H54 (cell line): ENCODE measurements at places on chromosomes 6 and 20.

DNA sequence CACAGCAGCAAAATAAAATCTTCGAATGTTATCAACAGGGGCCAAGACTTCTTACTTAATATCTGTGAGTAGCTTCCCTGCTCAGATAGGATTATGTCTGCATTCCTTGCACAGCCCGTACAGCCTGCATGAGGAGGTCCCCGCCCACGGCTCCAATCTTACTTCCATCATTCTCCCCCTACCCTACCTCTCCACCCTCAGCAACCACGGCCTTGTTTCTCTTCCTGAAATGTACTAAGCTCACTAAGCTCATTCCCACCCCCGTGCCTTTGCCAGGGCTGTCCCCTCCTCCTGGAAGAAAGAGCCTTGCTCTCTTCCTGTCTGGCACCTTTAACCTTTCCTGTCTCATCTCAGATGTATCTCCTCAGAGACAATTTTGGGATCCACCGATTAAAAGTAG, 120.4 kb downstream of the BCAS1 start:
- DNase-seq, result no peak

GRCh38 chr20:40424695-40425094, 264.3 kb downstream of the MAFB start:
- no peak for DNase-seq

- peak; percentile 56 for DNase-seq
Measured at GRCh38 chr6:42692137-42692911, 30.1 kb downstream of the PRPH2 start.

GRCh38 chr6:52377538-52378221, 15.7 kb downstream of the PAQR8 start:
- no peak for DNase-seq

- no peak for DNase-seq
Measured at GRCh38 chr6:151544453-151544852, 50.6 kb downstream of the CCDC170 start.

GRCh38 chr6:11500008-11500407, 37.5 kb upstream of the TMEM170B start:
- DNase-seq, result peak; percentile 58

- no peak for DNase-seq
Measured at GRCh38 chr6:157400676-157401075, 19.7 kb downstream of the ZDHHC14 start.

DNA sequence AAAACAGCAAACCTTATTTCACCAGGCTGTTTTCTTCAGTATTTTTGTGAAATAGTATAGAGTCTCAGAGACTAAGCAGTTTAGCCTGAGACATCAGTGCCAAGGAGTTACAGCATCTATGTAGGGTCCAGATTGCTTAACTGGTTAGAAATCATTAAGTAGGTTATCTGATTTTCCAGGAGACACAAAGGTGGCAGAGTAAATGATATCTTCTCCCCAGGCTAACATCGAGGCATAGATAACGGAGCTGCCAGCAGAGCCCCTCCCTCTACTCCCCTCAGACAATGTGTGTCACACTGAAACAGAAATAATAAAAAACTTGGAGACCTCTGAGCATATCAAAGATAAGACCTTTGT, 473.0 kb upstream of the CITED2 start:
- no peak for DNase-seq

- no peak for DNase-seq
Measured at GRCh38 chr20:18678549-18679419, 90.9 kb downstream of the DTD1 start.

DNA sequence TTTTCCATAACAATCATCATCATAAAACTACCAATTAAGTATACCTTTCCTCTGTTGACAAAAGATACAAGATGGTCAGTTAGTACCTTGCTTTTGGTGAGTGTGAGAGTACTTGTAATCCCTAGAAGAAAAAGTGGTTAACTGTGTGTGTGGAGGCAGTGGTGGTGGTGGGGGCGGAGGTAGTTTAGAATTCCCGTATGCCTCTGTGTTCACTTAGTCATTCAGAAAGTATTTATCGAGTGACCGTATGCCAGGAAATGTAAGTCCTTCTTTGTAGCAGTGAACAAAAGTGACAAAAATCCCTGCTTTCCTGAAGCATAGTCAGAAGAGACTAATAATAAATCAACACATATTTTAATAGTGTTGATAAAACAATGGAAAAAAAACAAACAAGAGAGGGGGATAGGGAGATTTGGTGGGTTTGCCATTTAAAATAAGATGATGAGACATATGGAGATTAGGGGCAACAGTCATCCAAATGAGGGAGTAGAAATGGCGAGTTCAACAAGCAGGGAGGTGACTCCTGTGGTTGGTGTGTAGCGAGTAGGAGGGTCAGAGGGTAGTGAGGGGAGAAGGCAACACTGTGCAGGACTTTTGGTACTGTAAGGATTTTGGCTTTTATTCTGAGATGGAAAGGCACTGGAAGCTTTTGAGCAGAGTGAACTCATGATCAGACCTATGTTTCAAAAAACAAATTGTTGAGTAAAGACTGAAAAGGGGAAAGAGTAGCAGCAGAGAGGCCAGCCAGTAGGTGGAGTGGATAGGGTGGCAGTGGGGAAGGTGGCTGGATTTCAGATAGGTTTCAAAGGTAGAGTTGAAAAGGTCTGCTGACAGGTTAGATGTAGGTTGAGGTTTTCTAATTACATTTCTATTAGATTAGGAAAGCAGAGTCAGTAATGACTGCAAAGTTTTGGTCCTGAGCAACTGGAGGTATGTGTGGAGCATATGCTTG, 40.3 kb upstream of the SIM1 start:
- peak; percentile 7 for DNase-seq

DNA sequence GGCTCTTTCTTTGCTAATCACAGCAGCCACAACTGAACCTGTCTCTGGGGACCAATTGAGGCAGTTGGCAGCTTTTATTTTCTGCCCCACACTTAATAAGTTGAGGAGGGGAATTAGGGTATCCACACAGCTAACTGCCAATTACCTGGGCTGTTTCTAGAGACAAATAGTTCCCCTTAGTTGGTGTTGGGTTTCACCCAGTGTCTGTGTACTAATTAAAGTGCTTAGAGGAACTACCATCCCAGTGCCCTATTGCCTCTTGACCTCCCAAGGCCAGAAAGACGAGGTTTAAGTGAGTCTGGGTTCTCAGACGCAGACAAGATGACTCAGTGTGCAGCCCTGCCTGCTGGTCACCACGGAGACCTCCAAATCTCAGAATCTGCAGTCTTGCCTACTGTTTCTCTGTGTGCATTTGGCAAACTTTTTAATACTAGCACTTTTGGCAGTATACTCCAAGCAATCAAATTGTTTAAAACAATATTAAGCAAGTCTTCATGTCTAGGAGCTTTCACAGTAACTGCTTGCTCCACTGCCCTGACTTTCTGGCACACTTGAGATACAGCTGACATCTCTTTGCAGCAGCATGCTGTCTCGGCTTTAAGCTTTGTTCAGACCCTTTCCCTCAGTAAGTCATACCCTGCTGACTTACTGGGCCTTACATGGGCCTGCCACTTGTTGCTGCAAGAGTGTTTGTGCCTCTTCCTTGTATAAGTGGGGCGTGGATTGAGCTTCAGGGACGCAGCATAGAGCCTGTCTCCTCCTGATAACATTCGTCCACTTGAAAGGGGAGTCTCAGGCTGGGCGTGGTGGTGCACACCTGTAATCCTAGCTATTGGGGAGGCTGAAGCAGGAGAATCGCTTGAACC, 31.9 kb downstream of the STK35 start:
- peak; percentile 53 for DNase-seq

- no peak for DNase-seq
Measured at GRCh38 chr6:114564302-114564933, 221.6 kb upstream of the HS3ST5 start.

DNA sequence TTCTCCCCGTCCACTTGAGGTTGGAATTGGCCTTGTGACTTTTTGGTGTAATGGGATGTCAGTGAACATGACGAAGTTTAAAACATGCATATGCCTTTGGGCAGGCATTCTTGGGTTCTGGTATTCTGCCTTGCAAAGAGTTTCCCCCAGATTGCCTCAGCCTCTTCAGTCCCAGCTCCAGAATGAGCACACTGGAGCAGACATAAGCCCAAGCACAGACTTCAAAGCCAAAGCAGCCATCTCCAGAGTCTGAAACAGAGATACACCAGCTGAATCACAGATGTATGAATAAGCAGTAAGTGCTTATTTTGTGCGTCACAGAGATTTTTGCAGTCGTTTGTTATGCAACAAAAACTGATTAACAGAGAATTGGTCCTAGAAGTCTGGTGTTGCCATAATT, 546.0 kb downstream of the FRK start:
- DNase-seq, result no peak

- no peak for DNase-seq
Measured at GRCh38 chr20:61219021-61219431, 33.0 kb upstream of the CDH4 start.

DNA sequence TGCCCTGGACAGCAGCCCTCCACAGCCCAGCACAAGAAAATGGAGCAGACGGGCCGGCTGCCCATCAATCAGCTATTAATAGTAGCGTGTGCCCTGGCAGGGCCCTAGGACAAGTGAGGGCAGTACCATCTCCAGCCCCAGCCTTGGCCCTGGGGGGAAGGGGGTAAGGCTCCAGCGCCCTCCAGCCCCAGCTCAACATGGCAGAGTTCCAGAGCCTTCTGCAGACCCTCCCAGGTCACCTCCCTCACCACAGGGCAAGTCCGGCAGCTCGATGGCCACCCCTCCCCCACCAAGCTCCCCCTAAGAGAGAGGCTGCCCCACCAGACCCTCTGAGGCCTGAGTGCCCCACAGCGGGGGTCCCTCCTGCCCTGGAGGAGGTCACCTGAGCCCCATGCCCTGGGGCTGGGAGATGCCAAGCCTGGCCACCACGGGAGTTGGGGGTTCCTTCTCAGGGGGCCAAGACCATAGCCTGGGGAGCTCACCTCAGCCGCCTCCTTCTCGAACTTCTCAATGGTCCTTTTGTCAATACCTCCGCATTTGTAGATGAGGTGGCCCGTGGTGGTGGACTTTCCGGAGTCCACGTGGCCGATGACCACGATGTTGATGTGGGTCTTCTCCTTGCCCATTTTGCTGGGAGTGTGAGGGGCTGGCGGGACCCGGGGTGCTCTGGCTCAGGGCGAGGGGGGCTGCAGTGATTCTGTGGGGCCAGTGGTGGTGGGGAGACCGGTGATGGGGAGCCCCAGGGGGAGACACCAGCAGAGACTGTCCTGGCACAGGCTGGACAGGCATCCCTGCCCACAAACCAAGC, 1.5 kb downstream of the EEF1A2 start:
- DNase-seq, result no peak

DNA sequence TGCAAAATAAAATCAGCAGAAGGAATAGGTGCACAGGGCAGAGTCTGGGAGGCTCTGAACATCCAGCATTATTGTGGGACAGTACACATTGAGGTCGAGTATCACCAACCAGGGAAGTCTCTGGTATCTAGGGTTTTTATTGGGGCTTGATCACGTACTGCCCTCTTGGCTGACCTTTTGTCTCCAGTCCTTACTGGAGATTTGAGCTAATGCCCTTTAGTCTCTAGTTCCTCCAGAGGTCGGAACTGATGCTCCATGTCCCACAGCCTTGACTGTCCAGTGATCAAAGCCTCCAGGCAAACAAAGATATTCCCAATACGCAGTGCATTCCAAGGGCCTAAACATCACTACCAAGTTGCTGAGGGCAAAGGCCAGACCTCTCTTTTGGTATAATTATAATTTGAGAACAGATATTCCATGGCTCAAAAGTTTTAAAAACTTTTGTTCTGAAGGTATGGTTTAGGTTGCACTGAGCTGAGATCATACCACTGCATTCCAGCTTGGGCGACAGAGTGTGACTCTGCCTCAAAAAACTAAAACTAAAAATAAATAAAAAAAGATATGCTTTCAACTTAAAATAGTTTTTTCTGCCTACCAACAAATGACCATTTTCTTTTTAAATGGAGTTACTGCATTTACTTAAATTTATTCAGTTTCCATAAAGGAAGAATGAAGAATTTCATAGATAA, 56.9 kb upstream of the DYNLRB1 start:
- no peak for DNase-seq

DNA sequence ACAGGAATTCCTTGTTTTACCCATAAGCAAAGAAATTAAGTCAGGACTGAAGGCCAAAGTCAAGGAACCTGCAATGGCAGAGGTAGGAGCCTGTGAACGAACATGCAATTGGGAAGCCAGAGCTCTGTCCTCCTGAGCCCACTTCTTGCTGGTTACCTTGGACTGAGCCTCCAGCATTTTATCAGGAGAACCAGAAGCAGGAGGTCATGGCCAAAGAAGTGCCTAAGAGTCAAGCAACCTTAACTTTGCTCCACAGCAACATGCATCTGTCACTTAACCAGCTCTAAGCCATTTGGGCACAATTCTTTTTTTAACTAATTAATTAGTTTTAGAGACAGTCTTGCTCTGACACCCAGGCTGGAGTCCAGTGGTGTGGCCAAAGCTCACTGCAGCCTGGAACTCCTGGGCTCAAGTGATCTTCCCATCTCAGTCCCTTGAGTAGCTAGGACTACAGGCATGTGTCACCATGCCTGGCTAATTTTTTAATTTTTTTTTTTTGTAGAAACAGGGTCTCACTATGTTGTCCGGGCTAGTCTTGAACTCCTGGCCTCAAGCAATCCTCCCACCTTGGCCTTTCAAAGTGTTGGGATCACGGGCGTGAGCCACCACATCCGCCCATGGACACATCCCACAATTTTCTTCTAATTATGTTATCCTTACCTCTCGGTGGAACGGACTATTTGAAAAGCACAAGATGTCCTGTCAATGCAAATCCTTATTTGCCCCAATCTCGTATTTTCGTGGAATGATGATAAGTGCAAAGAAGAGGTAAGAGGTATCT, 334.2 kb downstream of the CD83 start:
- DNase-seq, result no peak

DNA sequence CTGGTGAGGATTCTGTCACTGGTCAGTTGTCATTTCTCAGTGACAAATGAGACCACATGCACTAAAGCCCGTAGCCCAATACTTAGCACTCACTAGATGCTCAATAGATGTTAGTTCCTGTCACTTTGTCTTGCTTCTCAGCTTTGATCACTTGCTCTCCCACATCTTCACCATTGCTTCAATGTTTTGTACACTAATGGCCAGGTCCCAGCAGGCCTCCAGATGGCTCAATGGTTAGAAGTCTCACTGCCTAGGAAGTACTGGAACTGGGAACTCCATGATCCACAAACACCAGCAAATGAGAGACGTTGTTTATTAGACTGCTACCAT, 502.8 kb upstream of the JARID2 start:
- no peak for DNase-seq

DNA sequence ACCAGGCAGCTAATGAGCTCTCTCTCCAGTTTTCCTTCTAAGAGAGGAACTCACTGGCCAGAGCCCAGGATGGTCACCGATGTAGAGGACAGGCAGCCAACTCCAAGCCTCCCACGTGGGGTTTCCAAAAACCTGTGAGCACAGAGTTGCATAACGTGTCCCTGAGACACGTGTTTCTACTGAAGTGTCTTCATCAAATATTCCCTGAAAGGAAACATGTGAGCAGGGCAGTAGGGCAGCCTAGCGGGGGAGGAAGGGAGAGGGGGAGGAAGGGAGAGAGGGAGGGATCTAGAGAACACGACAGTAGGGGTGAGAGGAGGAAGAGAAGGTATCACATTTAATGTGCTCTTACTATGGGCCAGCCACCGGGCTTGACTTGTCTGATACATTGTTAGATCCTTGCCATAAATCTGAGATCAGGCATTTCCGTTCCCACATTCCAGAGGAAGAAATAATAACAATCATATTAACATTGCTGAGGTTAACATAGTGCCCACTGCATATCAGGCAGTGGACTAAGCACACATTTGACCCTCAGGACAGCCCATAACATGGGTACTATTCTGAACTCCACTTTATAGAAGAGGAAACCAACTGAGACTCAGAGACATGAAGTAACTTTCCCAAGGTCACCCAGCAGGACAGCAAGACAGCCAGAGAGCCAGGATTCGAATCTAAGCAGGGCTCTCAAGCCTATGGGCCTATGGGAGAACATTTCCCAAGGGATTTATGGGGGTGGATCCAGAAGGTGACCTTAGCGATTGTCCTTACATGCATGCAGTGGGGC, 4.5 kb upstream of the SYS1 start:
- no peak for DNase-seq
